ENCODE measurements at places on chromosomes 5 and 9. TPM values are rescaled to one million over a fixed set of nuclear protein-coding genes. Genes with fewer than 3 reads are reported as not detected.

DNA sequence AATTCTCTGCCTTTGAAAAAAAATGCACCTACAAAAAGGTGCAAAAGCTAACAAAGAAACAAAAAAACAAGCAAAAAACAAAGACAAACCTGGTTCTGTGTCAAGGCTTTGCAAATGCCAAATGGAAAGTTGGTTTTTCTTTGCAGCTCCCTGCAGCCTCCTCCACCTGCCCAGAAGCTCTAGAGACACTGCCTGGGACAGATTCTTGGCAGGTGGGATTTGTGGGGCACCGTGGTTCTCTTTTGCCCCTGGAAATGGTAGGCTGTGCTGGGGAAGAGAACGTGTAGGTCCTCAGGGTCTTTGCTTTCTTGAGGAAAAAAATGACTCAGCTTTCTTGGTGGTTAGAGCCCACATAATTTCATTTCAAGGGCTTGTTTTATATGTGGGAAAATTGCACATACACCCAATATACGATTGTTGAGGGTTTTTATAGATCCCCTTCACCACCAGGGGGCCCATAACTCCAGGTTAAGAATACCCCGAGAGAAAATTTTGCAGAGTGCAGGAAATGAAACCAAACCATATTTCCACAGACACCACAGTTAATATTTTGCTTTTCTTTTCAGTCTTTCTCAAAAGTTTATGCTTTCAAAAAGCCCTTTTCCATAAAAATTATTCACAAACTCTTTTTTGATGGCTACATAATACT lies 58.7 kb downstream of the NXNL2 start:
- no peak for DNase-seq

DNA sequence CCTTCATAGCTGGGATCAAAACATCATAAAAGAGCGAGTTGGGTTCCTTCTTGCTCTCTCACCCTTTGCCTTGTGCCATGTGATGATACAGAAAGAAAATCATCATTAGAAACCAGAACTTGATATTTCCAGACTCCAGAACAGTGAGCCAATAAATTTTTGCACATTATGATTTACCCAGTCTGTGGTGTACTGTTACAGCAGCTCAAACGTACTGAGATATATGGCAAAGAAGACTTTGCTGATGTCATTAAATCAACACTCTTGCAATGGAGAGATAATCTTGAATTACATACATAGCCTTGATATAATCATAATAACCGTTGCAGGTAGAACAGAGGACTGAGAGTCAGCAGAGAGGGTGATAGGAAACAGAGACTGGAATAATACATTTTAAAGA lies 1271.6 kb downstream of the CDH12 start:
- no peak for DNase-seq

DNA sequence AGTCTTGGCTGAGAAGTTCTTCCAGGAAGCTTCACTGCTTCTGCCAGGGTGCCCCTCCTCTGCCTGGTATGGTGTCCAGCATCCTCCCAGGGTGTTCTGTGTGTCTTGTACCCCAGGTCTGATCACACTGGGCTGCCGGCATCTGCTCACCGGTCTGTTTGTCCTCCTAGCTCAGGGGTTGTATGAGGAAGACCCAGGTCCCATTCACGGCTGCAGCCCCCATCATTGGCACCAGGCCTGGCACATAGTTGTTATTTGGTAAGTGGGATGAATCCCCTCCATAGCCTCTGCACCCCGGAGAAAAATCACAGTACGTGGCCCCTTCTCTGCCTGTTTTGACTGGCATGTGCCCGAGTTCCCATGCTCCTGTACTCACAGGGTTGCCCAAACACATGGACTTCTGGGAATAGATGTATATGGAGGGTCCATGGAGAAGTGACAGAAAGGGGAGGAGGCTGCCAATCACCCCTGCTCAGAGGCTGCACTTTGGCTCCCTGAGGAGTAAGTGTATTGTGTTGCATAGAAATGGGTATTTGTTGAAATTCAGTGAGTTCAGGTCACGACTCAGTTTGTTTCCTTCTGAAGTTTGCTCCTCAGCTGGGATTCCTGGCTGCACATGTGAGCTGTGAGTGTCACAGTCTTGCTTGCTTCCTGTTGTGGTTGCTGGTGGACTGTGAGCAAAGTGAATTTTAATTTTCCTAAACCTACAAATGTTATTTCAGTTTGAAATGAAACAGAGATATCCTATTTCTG lies 96.2 kb downstream of the HSPA4 start:
- no peak for DNase-seq

- no peak for DNase-seq
Measured at GRCh38 chr5:59178071-59178470, 595.2 kb downstream of the RAB3C start.

- DNase-seq = no peak
Measured at GRCh38 chr5:87139795-87140194, 127.9 kb upstream of the RASA1 start.

GRCh38 chr9:92463984-92464383 lies 18.3 kb downstream of the ASPN start:
- no peak for DNase-seq

The GNA14 gene
- 3.0 TPM for total RNA-seq

The CER1 gene
- total RNA-seq = not detected

GRCh38 chr9:86181379-86182315 lies 77.8 kb downstream of the C9orf153 start:
- DNase-seq = no peak

DNA sequence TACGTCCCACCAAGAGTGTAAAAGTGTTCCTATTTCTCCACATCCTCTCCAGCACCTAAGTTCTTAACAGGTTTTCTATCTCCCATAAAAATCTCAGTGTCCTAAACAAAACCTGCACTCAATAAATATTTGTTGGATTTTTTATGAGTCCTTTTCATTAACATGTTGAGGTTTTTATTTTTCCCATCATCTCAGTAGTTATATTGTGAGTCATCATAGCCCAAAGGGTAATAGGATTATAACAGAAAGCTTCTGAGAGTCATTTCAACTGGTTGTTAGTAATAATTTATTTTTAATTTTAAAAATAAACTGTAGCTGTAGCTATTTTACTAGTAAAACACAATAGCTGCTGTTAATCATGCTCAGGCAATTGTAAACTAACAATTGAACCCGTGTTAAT lies 331.6 kb upstream of the SLC30A5 start:
- no peak for DNase-seq

- DNase-seq = no peak
Measured at GRCh38 chr5:43422143-43422542, 10.0 kb upstream of the CCL28 start.

GRCh38 chr5:177610131-177610769 lies 10.3 kb downstream of the B4GALT7 start:
- no peak for DNase-seq

The PKD2L2 gene
- total RNA-seq = not detected

DNA sequence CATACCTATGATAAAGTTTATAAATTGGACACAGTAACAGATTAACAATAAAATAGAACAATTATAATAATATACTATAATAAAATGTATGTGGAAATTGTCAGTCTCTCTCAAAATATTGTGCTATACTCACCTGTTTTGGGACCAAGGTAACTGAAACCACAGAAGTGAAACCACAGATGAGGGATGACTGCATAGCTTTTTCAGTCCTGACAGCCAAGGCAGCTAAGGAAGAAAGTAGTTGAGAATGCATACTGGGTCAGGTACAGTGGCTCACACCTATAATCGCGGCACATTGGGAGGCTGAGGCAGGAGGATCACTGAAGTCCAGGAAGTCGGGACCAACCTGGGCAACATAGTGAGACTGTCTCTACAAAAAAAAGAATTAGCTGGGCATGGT lies 8.9 kb downstream of the SRP19 start:
- no peak for DNase-seq

DNA sequence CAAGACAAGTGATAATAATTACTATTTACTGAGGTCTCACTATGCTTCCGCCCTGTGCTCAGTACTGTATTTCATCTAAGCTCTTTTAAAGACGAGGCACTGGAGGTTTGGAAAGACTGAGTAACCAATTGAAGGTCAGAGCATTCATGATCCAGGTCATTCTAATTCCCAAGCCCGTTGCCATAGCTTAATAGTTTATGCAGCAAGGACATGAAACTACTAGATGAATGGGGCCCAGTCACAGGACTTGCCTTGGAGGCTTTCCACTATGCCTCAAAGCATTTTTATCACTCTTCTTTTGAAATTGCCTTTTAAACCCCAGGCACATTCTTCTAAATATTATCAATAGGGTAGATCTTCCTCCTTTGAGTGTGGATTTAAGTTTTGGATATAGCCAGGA lies 17.2 kb upstream of the NFIB start:
- no peak for DNase-seq

The ARID3C gene
- not detected for total RNA-seq

- DNase-seq = no peak
Measured at GRCh38 chr5:65861830-65862241, 64.5 kb upstream of the ERBIN start.

DNA sequence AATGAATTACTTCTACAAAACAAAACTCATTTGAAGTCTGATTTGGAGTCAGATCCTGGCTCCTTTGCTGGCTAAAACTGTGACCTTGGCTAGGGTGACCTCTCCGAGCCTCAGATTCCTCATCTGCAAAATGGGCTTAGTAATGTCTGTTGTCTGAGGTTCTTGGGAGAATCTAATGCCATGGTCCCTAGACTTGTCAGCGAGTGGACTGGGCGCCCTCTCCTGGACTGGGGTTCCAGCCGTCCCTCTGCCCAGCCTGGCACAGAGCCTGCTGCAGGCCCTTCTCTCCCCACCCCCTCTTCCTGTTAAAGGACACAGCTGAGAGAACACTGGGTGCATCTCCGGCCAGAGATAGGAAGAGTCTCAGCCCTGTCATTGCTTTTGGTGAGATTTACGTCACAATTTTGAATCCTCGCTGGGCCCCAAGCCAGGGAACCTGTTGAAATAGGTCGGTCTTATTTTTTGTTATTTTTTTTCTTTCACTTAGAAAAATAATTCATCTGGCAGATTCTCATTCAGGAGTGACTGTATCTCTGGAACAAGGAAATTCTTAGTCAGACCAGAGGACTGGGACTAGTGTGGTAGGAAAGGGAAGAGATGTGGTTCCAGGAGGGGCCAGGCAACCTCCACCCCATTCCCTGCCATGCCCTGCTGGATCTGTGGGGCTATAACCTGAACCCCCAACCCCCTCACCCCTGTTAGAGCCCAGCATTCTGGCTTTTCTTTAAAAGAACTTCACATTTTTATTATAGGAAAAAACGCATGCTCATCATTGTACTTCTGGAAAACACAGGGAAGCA lies 48.2 kb upstream of the RPL26L1 start:
- DNase-seq = peak; percentile 75

- DNase-seq = no peak
Measured at GRCh38 chr5:139108063-139108824, 89.9 kb downstream of the SIL1 start.

The QRFP gene
- total RNA-seq = not detected
